ENCODE measurements at places on chromosomes 11 and 22.

DNA sequence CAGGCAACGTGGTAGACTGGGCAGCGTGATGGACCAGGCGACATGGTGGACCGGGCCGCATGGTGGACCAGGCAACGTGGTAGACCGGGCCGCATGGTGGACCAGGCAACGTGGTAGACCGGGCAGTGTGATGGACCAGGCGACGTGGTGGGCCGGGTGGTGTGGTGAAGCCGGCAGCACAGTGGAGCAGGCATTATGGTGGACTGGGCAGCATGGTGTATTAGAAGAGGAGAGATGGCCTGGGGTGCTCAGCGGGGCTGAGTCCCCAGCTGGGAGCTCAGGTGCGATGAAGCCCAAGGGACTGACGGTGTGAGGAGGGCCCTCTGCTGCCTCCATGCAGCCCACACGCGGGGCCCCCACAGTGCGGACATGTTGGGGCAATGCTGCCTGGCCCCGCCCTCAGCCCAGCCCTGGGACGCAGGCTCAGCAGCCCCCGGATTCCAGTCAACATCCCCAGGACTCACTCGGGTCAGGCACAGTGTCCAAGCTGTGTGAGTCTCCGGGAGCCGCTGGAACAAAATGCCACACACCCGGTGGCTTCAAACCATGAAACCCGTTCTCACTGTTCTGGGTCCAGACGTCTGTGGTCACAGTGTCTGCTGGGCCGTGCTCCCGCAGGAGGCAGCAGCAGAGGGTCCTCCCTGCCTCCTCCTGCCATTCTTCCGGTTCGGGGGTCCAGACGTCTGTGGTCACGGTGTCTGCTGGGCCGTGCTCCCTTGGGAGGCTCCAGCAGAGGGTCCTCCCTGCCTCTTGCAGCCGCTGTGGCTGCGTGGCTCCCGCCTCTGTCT, 1084.9 kb downstream of the BRD1 start:
- no peak for DNase-seq

DNA sequence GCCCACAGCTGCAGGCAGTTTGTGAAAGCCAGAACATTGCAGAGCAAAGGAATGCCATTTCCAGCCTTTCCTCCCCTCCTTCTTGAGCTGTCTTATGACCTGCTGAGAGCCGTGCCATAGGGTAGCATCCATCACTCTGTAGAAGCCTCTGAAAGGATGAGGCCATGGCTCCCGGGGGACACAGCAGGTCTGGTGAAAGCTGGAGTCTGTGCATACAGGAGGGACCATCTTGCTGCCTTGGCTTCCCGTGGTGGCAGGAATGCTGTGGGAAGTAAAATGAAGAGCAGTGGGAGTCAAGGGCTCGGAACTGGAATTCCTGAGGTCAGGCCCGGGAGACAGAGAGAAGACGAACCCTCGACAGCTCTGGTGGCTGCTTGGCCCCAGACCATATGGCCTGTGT, 30.9 kb downstream of the ANO1 start:
- peak; percentile 43 for DNase-seq

GRCh38 chr11:64726867-64727530, 4.0 kb upstream of the NRXN2 start:
- DNase-seq = no peak

DNA sequence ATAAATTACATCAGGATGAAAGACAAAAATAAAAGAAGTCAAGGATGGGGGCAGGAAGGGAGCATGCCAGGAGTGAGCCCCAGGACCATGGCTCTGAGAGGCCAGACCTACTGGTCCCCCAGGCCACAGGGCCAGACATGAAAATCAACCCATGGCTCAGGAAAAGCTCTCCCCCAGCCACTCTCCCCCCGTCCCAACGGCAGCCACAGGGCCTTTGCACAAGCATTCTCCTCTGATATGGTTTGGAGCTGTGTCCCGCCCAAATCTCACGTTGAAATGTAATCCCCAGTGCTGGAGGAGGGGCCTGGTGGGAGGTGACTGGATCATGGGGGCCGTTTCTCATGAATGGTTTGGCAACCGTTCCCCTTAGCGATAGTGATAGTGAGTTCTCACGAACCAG, 80.8 kb upstream of the ANO1 start:
- DNase-seq = no peak

DNA sequence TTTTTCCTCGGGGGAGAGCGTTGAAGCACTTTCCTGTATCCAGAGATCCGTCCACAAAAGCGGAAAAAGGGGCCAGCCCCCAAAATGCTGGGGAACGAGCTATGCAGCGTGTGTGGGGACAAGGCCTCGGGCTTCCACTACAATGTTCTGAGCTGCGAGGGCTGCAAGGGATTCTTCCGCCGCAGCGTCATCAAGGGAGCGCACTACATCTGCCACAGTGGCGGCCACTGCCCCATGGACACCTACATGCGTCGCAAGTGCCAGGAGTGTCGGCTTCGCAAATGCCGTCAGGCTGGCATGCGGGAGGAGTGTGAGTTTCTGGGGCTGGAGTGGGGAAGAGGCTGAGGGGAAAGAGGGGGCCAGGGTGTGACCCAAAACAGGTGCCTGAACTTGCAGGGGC, 2.6 kb downstream of the NR1H3 start:
- DNase-seq = no peak

DNA sequence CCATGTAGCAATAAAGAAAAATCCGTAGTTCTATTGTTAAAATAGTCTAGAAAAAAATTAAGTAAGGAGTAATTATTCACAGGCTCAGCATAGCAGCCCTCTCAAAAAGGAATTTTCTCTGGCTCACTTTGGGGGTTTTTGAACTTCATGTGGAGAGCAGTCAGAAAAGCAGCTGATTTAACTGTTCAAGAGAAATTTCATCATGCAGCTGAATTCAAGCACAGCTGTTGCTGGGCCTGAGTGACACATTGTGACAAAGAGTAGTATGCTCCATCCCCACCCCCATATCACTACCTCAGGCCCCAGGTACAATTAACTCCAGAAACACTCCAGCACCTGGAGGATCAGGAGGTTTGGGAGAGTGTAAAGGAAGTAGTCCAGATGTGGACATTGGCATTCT, 272.1 kb downstream of the FAM76B start:
- peak; percentile 19 for DNase-seq

GRCh38 chr11:128747728-128748148, 53.9 kb downstream of the FLI1 start:
- no peak for DNase-seq

DNA sequence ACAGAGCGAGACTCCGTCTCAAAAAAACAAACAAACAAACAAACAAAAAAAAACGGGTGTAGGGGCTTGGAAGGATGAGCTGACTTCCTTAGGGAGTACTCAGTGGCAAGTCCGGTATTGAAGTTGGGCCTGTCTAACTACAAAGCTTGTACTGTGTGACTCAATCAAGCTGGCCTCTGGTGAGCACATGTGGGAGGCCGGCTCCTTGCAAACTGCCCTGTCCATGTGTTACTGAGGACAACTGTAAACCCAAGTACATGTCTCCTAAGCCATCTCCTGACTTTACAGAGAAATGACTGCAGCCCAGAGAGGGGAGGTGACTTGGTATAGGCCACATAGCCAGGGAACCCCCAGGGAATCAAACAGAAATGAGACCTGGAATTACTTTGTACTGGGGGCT, 11.6 kb downstream of the RIBC2 start:
- DNase-seq = no peak

DNA sequence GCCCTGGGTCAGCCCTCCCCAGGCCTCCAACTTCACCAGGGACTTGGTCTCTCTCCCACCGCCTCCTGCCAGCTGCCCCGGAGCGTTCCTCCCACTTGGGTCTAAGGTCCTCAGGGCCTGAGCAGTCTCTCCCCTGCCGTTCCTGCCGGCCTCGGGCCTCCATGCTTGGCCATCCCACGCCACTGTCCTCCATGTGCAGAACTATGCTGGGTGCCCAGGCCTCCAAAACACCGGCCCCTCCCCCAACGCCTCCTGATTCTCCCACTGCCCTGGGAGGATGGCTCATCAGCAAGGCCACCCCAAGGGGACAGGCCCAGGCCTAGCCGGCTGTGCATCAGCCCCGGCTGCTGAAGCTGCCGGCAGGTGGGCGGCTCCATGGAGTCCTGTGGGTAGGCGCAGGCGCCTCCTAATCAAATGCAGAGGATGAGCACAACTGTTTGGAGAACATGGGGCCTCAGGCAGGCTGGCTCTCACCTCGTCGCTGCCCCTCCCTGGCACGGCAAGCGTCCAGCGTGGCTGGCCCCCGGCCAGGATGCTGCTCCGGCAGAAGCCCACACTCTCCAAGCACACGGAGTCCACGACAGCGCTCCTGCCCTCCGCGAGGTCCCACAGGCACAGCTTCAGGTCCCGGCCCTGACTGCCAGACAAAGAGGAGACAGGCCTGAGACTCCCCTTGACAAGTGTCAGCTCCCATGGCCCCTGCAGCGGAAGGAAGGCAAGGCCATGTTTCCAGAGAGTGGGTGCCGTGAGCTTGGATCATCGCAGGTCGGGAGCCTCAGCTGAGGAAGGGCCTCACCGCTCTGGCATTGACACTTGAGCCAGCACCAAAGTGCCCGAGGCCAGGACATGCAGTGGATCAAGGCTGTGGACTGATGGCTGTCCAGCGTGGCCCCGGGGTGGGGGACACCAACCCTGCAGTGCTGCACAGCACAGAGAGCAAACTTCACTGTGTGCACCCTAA, 42.6 kb downstream of the GNB1L start:
- no peak for DNase-seq

DNA sequence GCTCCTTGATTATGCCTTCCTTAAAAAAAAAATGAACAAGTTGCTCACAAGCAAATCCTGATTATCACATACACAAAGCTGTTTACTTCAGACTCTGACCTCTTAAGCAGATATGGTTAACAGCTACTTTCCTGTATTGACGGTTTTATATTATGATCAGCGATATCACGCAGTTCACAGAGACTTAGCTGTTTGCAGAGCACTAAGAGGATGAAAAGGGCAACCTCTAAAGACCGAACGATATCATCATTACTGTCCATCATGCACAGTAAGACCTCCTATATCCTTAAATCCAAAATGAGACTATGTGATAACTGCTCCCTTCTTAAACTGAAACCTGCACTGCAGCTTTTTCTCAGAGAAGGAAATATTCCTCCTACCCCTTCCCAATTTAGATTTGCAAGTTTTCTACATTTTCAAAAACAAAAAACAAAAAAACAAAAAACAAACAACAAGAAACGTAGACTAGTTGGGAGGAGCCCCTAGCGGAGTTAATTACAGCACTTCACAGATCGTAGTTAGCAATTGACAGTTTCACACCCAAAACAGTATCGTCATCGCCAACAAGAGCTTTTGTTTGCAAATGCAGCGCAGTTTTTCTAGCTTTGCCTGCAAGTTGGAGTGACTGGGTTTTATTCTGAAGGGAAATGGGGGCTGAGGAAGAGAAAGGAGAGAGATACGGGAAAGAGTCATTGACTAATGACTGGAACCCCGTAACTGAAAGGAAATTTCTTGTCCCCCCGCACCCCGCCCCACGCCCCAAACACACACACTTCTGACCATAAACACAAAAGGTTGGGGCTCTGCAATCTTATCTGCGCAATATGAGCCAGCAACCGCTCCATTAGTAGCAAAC, 1.2 kb downstream of the DDX6 start:
- DNase-seq = peak; percentile 43

DNA sequence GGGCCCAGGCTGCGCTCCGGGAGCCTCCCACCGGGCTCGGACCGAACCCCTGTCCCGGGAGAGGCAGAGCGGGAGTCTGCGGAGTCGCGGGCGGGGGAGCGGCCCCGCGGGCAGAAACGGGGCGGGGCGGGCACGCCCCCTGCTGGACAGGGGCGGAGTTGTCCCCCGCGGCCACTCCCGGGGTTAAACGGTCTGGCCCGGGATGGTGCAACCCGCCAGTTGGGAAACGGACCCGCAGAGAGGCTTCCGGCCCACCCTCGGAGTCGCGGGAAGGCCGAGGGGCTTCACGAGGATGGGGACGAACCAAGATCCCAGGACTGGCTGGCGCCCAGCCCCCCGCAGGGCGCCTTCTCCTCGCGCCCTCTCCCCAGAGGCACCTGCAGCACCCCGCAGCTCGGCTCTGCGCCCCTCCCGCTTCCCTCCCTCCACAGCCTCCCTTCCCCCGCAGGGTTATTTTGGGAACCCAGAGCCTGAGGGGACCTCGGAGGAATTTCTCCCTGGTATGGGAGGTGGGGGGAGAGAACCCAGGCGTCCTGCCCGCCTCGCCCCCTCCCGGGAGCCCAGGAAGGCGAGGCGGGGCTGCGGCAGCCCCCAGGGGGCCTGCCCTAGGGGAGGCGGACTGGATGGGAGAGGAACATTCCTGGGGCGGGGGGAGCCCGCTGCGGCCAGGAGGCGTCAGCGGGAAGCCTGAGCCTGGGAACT, 902 bp downstream of the RASGRP2 start:
- peak; percentile 57 for DNase-seq

DNA sequence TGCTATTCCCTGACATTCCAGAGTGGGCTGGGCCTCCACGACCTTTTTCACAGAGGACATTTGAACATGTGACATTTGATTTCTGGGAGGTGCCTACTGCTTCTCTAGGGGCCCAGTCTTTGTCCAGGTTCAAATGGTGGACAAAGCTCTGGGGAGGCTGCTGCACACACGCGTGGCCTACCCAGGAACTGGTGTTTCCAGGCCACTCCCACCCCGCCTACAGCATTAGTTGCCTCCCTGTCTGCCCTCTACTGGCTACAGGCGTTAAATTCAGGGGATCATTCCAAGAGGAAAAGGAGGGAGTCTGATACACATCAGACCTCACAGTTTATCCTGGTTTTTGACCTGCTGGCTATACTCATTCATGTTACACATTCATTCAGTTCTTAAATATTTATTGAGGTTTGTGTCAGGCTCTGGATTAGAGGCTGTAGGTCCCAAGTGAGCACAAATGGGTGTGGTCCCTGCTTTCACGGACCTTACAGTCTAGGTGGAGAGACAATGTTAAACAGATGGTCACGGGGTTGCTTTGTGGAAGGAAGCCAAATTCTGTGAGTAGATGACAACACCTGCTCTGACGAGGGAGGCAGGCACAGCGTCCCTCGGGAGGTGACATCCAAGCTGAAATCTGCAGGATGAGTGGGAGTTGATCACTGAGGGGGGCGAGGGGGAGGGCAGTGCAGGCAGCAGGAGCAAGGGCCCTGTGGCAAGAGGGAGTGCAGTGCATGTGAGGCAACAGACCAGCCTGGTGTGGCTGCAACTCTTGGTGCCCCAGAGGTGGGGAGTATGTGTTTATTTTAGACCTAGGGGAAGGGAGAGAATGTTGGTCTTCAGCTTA, 11.8 kb downstream of the TUB start:
- peak; percentile 72 for DNase-seq

- DNase-seq = no peak
Observed at GRCh38 chr11:101786916-101787315, 127.9 kb upstream of the CEP126 start.

DNA sequence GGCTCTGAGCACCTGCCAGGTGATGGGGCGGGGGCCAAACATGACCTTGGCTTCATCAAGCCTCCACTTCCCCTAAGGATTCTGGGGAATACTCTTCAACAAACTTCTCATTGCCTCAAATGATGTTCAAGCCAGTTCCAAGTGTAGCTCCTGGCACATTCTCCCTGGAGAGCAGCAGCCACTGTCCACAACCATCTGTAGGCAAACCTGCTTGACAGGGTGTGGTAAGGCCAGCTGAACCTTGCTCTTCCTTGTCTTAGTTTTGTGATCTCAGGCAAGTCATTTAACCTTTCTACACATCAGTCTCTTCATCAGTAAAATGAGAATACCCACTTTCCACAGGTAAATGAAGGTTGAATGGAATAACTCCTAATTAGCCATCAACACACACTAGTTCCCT, 323.3 kb downstream of the TENM4 start:
- no peak for DNase-seq

All from mesenchymal stem cell (in vitro differentiated cells and primary cell).